Cortex of kidney (tissue), 1 donor: ENCODE measurements at places on chromosomes 11 and 22.

DNA sequence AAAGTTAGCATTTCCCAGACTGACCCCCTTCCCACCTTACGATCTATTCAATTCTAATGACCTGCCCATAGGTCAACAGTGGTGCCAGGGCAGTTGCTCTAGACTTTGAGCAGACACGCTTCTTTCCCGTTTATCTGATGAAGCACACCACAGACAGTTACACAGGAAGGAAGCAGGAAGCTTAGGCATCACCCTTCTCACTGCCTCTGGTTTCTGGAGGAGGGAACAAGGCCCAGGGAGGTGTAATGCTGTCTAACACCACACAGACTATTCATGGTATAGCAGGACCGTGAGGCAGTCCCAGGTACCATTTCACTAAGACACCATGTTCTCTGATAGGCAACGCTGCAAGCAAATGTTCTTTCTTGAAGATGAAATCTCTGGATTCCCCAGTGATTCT is 279.4 kb downstream of the NTM start:
- DNase-seq, result no peak

DNA sequence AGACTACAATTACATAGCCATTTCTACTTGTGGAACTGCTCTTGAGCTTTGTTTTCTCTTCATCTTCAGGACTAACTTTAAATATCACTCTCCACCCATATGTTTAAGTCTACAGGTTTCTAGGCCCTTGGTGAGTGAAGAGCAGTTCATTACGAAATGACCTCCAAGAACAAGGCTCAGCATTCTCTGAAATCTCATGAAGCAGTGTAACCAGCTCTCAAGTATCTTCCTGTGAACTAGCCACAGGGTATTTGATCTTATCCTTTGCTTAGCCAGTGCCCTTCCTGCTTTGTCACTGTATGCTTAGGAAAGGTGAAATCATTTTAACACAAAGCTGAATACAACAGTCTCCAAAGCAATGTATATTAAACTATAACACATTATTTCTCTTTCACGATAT is 20.4 kb upstream of the LYVE1 start:
- DNase-seq, result no peak

- no peak for DNase-seq
Measured at GRCh38 chr11:31499576-31500178, 9.7 kb downstream of the IMMP1L start.

GRCh38 chr11:66106786-66107599 is 36.9 kb downstream of the PACS1 start:
- DNase-seq, result no peak

- DNase-seq, result no peak
Measured at GRCh38 chr11:8723711-8724110, 41.1 kb downstream of the RPL27A start.

DNA sequence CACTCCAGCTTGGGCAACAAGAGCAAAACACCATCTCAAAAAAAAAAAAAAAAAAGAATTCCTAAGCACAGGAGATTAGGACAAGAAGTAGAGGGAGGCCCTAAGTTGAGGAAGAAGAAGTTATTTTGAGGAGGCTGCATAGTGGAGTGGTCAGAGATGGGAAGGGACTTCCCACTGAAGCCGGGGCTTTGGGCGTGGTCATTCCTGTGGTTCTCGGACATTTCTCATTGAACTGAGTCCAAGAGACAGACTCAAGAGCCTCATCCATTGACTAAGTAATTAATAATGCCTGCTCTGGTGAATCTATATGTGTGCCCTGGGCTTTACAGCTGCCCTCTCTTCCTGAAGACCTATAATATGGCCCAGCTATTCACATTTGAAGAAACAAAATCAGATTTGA is 53.2 kb upstream of the FTH1 start:
- DNase-seq, result no peak

DNA sequence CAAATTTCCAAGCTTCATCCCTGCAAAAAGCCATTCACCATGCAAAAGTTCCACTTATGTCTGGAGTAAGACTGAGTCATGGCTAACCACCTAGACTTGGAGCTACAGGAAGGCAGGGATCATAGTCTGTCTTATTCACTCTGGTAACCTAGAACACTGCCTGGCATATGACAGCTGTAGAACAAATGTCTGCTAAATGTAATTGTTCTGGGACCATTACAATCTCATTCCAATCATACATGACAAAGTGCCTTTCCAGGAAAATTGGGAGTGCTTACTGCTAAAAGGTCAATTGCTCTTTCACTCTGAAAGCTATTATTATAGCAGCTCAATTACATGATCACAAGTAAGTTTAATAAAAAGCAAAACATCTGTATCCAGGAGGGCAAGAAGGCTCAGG is 99.1 kb upstream of the CHRM4 start:
- DNase-seq, result no peak

DNA sequence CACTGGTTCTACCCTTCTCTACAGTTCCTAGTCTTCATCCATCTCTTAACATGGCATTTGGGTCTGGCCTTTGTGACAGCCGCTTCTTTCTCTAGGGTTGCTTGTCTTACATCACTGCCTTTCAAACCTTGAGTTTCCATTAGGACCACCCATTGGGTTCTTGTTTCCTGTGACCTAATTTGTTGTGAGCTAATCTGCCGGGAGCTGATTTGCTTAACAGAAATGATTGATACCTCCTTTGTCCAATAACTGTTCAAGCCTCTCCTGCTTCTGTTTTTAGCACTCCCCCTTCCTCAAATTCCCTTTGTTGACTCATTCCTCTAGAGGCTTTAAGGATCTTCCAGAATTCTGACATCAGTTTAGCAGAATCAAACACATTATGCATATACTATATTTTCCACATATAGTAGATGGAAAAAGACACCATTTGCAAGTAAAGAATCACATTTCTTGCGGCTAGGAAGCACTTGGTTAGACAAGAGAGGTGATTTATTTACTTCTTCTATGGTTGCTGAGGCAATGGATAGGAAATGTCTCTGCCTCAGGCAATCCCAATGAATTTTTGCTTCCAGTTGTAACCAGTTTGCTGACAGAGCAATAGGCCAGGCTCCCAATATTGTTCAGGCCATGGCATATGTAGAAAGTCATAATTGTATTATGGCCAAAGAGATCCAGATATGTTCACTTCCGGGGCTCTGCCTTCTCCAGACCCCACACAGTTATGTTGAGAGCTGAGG is 130.7 kb downstream of the SNX19 start:
- no peak for DNase-seq

DNA sequence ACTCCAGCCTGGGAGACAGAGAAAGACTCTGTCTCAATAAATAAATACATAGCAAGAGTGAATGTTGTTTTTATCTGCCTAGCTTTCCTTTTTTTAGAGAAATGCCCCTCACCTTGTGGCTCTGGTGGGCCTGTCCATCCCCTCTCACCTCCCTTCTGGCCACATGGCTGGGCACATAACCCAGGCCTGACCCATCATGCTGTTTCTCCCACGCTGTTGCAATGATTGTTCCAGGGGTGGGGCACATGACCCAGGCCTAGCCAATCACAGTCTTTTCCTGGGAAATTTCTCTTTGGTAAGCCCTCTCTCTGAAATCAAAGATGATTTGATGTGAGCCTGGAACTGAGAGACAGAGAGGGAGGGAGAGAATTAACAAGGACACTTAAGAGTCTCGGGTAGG is 5.5 kb upstream of the CYTH4 start:
- DNase-seq, result no peak

DNA sequence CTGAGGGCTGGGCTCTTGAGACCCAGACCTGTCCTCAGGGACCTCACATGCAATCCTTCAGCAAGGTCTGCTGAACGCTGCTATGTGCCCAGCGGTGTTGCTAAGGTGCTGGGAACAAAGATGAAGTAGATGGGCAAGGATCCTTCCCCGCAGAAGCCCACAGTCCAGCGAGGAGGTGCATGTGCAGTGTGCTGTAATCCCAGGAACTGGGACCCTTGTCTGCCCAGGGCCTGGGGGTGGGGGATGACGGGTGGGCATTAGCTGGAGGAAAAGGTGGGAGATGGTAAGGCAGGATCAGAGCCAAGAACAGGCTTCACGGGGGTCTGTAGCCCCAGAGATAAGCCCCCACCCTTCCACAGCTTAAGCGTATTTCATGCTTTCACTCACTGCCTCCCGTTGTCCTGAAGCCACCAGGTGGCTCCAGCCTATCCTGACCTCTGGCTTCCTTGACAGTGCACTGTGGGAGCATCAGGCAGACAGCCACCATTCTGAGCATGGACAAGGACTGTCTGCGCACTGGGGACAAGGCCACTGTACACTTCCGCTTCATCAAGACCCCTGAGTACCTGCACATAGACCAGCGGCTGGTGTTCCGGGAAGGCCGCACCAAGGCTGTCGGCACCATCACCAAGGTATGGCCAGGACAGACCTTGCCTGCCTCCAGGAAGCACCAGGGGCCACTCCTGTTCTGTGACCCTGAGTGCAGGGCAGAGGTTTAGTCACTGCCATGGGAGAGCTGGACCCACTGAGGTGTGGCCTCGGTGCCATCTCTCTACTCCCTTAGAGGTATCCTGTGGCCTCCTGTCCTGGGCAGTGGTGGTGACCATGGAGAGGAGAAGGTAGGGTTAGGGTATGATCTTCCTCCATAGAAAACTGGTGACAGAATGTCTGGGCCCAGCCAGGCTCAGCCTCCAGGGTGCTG is 22.0 kb downstream of the GTPBP1 start:
- no peak for DNase-seq

DNA sequence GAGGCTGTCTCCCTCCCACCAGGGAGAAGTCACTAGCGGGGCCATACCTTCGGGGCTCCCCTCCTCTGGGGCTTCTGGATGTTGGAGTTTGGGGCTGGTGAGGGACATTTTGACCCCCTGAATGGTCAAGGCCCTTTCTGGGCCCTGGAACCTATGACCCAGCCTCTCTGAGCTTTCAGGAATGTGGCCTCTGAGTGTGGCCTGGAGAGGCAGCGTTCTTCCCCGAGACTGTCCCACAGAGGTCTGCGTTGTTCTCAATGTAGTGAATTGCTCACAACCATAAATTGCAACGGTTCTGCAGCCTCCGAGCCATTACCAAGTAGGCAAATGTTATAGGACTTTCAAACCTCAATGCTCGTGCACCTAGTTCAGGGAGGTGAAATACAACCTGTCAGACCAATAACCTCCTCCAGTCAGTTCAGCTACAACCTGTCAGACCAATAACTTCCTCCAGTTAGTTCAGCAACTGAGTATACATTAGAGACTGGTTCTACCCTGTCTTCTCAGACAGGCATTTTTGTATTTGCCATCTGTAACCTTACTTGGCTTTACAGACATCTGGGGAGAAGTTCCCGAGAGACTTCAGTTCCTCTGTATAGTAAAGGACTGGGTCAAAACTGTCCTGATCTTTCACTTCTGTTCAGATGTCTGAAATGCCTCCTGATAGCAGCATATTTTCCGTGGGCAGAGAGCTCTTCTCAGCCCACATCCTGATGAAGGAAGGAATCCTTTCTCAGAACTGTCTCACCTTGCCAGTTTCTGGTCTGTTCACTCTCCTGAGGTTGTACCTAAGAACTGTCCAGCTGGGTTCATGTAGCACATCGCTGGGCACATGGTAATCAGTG is 34.2 kb downstream of the MICAL2 start:
- DNase-seq, result no peak

DNA sequence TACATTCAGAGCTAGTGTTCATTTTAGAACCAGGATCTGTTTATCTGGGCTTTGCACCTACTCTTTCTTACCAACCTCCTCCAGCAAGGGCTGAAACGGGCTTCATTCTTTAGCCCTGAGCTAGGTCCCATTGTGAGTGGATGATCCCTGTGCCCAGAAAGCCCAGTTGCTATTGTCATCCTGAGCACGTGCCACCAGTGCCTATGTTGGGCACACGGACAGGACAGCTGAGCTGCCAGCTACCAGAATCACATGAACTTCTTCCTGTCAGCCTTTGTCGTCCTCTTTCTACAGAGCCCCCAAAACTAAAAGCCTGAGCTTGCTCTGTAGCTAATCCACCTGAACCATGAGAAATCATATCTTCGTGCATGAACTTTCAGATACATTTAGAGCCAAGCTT is 74.4 kb upstream of the NTM start:
- DNase-seq, result no peak

GRCh38 chr11:39459606-39460005 is 1999.8 kb downstream of the LRRC4C start:
- DNase-seq, result no peak

DNA sequence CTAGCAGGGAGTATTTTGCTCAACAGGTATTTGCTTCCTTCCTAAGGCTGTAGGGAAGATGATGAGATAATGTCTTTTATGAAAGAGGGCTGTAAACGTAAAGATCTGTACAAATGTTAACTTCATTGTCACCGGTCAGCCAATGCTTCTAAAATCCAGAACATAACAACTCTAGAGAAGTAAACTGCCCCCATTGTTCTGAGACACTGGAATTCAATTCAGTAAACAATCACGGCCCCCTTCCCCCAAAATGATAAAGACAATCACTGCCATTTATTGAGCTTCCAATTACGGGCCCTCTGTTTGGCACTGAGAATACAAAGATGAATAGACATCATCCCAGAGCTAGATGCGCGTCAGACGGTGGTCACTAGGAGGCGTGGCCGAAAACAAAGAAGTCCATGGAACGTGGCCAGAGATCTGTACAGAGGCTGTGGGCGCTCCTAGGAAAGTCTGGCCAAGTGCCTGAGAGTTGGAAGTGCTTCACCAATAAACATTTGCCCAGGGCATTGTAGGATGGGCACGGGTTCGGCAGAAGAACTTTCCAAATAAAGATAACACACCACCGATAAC is 576 bp downstream of the TMEM258 start:
- DNase-seq, result no peak

DNA sequence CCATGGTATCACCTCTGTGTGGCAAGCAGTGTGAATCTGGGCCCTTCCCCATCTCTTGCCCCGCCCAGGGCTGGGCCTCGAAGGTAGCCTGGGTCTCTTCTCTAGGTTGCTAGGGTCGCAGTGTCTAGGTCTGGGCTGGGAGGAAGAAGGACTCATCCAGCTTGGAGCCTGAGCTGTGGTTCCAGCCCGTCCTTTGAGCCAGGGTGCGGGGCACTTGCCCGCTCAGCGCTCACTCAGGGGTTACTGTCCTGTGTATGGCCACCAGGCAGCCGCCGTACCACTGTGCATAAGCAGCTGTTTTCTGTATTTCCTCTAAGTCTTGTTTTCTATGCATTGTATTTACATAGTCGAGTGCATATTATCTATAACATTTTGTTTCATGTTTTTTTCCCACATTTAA is 160.9 kb downstream of the TBC1D22A start:
- no peak for DNase-seq

GRCh38 chr11:21414953-21415352 is 745.6 kb downstream of the NELL1 start:
- no peak for DNase-seq

DNA sequence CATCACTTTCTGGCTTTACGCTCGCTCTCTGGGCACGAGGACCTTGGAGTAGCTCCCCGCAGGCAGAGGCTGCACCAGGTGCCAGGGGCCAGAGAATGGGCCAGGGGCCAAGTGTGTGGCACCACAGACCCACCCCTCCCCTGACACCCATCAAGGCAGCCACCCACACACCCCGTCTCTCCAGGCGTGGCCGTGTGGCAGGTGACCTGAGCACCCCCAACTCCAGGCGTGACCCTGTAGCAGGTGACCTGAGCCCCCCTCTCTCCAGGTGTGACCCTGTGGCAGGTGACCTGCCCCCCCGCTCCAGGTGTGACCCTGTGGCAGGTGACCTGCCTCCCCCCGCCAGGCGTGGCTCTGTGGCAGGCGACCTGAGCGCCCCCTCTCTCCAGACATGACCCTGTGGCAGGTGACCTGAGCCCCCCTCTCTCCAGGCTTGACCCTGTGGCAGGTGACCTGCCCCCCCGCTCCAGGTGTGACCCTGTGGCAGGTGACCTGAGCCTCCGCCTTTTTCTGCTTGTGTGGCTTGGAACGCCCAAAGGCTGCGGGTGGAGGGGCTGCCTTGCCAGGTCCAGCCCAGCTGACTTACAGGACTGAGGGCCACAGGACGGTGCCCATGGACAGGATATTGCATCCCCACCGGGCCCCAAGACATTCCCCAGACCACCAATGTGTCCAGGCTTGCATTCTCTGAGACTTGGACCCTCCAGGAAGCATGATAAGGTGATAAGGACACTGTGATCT is 667.2 kb downstream of the BRD1 start:
- DNase-seq, result no peak
